Hepatocyte (in vitro differentiated cells): ENCODE measurements at places on chromosomes 5 and 9. TPM values are rescaled to one million over a fixed set of nuclear protein-coding genes. Genes with fewer than 3 reads are reported as not detected.

DAB2 gene
- 98.9 and 115 TPM in 2 replicates for total RNA-seq

PURA gene
- 11.9 and 13.8 TPM in 2 replicates for total RNA-seq

DDX4 gene
- total RNA-seq, result 0.17 TPM in 1 of 2 replicates, not detected in the other

DNAI1 gene
- total RNA-seq, result 0.57 TPM in 1 of 2 replicates, not detected in the other

TMEM174 gene
- total RNA-seq, result not detected in 2 replicates

C5orf58 gene
- total RNA-seq, result not detected in 2 replicates

IL5 gene
- total RNA-seq, result not detected in 2 replicates

OGN gene
- total RNA-seq, result 43.5 and 56.6 TPM in 2 replicates

PCDHA12 gene
- total RNA-seq, result 18.7 TPM in 2 replicates

RIOK2 gene
- 28.5 and 44.1 TPM in 2 replicates for total RNA-seq

SPATA31E1 gene
- total RNA-seq, result 0.08 TPM in 1 of 2 replicates, not detected in the other

HRH2 gene
- total RNA-seq, result 1.9 and 2.5 TPM in 2 replicates

PCDHB4 gene
- total RNA-seq, result 1.9 and 2.5 TPM in 2 replicates

NR4A3 gene
- 2.2 and 2.4 TPM in 2 replicates for total RNA-seq

PDE4D gene
- 42.2 and 45.2 TPM in 2 replicates for total RNA-seq

RNF183 gene
- 0.43 and 3.9 TPM in 2 replicates for total RNA-seq

SLC28A3 gene
- 1.4 and 1.7 TPM in 2 replicates for total RNA-seq

CARTPT gene
- total RNA-seq, result 0.60 and 3.3 TPM in 2 replicates

RASGRF2 gene
- 3.1 and 3.3 TPM in 2 replicates for total RNA-seq

FAM81B gene
- 0.80 TPM in 1 of 2 replicates, not detected in the other for total RNA-seq

SKIC3 gene
- 84.1 and 93.3 TPM in 2 replicates for total RNA-seq
